ENCODE measurements at places on chromosomes 16 and 17.

GRCh38 chr16:52050418-52050817 is 496.5 kb downstream of the TOX3 start:
- DNase-seq = no peak

DNA sequence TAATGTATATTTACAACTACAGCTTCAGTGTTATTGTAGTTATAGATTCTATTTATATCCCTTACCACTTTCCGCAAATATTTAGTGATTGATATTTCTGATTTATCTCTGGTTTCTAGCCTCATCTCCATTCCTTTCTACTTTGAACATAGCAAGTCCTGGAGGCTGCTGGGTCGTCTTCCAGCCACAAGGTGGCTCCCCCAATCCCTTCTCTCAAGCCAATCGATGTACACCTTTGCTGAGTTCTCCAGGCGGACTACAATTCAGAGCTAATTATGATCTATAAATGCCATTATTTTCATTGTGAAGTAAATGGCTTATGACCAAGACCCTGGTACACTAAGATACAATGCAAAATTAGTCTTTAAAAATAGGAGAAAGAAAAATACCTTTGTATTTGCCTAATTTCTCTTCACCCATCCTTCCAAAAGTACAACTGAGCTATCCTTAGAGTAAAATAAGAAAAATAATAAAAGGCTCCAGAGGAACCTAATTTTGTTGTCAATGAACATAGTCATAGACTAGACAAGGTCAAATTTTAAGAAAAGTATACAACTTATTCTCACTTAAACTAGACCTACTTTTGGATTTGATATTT is 122.1 kb downstream of the SKAP1 start:
- peak; percentile 22 for DNase-seq

GRCh38 chr17:41417576-41418015 is 6.8 kb downstream of the KRT37 start:
- DNase-seq = no peak

GRCh38 chr16:637081-638018 is 1.2 kb upstream of the METTL26 start:
- DNase-seq = peak; percentile 77

- DNase-seq = no peak
These were observed 11.4 kb upstream of the HOXB9 start for GRCh38 chr17:48637323-48638260.

DNA sequence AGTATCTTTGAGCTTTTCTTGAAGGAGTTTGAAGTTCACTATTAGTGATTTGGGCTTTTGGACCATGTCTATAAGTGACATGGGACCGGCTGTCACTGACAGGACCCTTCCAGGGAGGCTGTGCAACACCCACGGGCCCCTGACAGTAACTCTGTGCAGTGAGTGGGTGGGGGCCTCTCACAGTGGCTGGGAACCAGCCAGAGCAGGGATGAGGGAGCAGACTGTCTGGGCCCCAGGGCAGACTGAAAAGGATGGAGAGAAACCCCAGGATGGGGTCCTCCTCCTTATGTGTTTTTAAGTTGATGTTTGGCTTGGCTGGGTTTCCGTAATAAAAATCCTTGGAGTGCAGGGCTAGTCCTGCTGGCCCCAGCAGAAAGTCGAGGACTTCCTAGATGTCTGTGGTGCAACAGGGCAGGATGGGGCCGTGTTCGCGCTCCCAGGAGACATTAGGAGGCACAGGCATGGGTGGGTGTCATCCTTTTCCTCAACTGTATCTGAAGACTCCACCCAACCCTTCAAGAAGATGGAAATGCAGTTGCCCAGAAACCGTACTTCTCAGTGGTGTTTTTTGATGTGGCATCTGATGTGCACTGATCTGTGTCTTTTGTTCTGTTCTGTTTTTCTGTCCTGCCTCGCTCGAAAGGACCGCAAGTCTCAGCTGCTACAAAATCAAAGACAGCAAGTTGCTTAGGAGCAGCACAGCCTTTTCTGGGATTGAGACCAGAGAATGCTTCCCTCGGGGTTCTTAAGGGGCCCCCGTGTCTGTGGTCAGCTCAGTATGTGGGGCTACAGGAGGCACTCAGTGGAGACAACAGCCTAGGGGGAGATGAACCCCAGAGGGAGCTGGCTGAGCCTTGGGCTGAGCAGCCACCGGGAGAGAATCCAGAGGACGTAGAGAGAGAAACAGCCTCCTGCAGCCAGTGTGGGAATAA is 24.2 kb downstream of the PLD6 start:
- no peak for DNase-seq

DNA sequence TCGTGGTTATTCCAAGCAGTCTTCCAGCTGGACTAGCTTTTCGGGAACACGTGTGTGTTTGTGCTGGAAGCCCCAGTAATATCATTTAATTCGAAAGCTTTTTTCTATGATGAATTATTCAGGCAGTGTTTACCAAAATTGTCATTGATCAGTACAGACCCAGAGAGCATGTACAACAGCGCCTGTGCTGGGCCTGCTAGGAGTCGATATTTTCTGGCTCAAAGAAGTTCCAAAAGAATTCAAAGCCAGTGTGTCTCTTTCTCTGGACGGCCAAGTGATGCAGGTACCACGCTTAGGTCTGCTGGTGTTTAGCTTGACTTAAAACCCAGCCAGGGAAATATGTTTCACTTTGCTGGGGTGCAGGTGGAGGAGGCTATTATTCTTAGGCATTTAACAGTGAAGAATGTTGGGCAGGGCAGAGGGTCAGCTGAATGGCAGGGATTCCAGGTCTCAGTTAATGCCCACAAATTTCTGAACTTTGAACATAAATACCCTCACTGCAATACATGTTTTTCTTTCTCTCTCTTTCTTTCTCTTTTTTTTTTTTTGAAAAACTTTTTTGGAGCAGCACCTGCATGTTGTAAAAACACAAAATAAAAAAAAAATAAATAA is 401.3 kb downstream of the WWOX start:
- no peak for DNase-seq

DNA sequence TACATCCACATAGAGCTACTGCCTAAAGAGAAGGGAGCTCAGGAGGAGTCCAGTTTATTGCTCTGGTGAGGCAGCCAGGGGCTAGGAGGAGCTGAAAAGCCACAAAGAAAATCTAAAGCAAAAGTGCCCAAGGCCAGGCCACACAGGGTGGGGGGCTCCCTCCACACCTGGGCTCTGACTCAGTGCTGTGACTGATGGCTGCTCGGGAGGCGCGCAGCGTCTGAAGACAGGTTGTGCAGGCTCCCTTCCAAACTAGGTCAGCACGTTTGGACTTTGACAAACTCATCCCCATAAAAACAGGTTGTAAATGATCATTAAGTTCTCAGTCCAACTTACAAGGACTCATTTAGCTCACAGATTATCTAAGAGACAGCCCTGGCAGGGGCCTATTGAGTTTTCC is 22.2 kb upstream of the LCMT1 start:
- DNase-seq = no peak

DNA sequence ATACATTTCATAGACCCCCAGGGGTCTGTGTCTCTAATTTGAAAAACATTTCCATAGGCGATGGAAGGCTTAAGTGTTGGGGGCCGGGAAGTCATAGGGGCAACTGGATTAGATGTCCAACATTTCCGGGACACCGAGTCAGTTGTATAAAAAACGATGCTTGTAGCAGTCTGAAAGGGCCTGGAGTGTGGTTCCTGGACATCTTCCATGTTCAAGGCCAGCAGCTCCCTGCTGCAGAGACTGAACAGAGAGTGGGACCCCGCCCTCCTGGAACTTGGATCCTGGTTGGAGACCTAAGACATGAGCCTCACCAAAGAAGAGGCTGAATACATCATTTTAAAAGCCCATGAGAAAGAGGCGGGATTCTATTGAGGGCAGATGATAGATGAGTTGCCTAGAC is 82.0 kb upstream of the ZNF423 start:
- DNase-seq = no peak

GRCh38 chr16:72752004-72752695 is 295.8 kb downstream of the ZFHX3 start:
- DNase-seq = no peak

DNA sequence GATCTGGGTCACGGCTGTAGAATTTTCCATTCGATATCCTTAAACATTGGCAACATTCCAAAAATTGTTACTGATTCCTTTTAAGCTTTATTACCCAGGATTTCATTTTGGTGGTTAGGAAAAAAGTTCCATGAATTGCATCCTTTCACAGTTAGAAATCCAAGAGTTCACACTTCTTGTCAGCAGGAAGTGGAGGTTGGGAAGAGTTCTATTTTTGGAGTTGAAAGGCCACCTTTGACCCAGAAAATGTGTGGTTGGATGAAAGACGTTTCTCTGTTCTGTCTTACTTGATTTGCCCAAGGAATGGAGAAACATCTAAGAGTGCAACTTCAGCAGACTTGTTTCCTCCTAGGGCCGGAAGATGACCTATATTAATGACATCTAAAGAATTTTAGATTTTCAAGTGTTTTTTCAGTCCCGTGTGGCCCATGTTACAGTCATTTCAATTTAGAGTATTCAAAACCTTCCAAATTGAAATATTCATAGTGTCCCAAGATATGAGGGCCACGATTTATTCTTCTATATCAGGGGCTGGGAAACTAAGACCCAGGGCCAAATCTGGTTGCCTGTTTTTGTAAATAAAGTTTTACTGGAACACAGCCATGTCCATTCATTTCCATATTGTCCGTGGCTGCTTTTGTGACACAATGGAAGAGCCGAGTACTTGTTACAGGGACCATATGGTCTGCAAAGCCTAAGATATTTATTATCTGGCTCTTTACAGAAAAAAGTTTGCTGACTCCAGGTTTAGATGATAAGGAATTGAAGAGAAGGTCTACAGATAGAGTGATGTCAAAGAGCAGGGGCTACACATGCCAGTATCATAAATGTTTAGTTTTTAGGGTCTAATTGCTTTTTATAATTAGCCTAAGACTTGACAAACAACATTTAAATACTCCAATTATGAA is 50.2 kb downstream of the CDK5R1 start:
- DNase-seq = no peak

DNA sequence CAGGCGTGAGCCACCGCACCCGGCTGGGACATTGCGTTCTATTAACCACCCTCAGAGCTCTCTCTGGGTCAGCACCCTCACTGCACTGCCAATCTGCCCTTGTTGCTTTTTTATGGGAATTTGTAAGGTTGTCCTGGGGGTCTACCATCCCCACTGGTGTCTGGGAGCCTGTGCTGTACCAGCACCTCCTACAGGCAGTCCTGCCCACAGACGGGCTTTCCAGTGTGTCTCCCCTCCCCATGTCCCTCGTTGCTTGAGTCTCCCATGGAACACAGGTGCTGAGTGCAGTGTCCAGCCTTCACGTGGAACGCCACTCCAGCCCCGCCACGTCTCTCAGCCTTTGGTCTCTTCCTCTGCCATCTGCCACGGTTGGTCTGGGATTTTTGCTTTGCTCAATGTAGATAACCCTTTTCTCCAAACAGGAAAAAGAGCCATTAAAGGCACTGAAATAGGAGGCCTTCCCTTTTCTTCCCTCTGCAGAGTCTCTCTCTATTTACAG is 68.0 kb upstream of the CBX4 start:
- DNase-seq = no peak

DNA sequence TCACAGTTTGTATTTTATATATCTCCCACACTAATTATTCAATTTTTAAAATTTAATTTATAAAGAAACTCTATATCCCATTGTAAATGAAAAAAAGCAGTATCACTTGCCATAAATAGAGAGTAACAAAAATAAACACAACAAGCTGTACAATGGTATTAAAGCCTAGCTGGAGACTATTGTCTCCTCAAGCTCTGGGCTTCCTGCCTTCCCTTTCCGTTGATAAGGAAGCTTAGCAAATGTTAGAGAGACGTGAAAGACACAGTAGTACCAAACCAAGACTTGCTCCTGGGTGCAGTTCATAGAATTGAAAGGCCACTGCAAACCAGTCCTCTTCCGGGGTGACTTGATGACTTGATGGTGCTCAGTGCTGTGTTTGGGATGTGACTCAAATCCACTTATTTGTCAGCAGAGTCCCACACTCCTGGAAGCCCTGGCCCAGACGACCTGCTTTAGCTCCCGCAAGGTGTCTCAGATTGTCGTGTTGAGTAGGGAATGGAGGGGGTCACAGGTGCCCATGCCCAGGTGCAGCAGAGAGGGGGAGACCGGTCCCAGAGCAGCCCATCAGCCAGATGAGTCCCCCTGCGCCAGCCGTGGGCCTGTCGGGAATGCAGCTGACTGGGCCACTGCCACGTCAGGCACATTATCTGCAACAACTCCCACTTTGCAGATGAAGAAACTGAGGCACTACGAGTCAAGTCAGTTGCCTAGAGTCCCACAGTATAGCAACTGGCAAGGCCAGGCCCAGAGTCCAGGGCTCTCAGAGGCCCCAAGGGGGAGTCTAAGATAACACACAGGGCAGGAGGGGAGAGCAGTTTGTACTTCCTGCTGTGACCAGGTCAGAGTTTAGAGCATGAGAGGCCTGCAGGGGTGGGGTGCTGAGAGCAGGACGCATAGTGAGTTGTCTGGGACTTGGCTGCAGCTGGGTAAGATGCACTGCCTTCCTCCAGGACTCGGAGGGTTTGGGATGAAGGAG is 40.5 kb downstream of the PSME3IP1 start:
- no peak for DNase-seq

- DNase-seq = no peak
These were observed 18.1 kb upstream of the ABCC12 start for GRCh38 chr16:48173889-48174288.

DNA sequence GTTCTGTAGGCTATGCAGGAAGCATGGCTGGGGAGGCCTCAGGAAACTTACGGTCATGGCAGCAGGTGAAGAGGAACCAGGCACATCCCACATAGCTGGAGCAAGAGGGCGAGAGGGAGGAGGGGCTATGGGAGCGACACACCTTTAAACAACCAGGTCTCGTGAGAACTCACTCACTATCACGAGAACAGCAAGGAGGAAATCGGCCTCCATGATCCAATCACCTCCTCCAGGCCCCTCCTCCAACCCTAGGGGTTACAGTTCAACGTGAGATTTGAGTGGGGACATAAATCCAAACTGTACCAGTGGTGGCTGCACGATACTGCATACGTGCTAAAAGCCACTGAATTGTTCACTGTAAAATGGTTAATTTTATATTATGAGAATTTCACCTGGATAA is 26.1 kb upstream of the ENPP7 start:
- DNase-seq = no peak

GRCh38 chr17:12250973-12251372 is 230.3 kb downstream of the MAP2K4 start:
- no peak for DNase-seq

DNA sequence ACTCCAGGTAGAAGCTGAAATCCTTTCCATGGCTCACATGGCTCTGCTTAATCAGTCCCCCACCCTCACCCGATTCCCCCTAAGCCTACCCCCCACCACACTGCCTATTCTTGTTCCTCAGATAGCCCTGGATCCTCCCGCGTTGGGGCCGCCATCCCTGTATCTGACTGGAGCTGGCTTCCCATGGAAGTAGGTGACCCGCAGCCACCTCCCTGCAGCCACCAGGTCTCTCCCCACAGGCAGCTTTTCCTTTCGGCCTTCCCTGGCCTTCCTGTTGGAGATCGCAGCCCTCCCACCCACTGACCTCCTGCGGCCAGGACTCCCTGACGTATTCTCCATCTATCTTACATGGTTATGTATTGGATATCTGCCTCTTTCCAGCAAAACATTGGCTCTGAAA is 82.3 kb upstream of the MED9 start:
- no peak for DNase-seq
